ENCODE measurements at places on chromosomes 6 and 20.
A peak's percentile ranks its signal among the peaks of the same experiment; 100 is the strongest.

DNA sequence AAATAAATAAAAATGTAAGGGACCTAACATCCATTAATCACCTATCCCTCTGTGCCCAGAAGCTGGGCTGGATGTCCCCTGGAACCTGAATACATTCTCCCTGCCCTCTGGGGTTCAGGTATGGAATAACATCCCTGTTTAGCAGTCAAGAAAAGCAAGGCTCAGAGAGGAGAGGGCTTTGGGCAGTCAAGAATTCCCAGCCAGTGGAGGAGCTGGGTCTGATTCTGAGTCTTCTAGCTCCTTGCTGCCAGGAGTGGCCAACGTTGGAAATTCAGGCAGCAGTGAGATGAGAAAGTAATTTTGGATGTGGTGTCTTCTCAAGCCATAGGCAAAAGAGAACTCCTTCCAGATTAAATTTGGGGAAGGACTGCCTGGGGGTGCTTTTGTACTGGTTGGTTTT lies 42.6 kb upstream of the ZNFX1 start:
- peak; percentile 60 for DNase-seq

DNA sequence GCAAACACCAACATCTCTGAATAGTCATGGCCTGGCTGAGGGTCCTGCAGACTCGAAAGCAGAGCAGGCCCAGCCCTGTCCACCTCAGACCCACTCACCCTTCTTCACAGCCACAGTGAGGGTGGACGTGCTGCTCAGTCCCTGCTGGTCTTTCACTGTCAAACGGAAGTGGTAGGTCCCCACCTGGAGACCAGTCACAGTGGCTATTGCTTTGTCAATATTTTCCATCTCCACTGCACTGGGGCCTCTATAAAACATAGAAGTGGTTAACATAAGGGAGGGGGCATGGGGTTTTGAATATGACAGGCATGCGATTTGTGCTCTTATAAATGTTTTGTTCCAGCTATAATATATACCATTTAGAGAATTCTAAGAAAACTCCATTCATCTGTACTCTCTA lies 73.9 kb downstream of the ALDH5A1 start:
- no peak for DNase-seq

DNA sequence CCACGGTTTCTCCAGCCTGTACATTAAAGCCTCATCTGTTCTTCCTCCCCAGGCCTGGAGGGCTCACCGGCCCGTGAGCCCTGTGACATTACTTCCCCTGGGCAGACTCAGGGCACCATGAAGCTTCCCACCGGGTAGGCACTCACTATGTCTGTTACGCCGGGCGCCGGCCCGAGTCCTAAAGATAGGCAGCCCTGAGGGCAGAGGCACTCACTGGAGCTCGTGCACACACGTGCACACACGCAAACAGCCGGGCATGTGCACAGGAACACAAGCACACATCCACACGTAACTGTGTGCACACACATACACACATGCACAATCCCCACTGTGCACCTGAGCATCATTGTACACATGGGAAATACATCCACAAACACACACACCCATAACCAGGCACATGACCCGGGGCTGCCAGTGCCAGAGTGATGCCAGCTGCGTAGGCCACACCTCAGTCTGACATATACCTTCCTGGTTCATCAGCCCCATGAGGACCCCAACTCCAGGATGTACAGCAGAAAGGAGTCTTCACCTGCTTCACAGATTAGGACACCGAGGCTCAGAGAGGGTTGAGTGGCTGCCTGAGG lies 83.7 kb downstream of the YTHDF1 start:
- no peak for DNase-seq

DNA sequence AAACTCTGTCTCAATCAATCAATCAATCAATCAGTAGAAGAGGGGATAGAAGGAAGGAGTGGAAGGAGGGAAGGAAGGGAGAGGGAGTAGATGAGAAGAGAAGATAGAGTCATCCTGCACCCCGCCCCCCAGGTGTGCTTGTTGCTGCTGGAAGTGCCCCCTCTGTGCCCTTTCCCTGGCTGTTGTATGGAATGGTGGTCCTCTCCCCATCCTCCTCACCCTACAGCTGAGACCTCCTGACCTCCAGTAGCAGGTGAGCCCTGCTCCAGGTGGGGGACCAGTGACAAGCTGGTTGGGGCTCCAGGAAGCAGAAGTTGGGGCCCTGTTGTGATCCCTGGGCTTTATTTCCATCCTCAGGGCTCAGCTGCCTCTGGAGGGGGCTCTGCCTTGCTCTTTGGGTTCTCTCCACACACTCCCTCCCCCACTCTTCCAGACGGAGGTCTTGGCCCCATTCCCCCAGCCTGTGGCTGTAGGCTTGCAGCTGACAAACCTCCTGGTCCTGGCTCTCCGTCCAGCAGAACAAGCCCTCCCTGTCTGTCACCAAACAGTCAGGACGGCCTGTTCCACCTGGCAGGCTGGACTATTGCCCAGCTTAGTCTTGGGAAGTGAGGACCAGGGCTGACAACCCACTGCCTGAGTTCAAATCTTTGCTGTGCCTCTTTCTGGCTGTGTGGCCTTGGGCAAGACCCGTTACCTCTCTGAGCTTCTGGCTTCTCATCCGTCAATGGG lies 26.0 kb upstream of the SCRT2 start:
- no peak for DNase-seq

DNA sequence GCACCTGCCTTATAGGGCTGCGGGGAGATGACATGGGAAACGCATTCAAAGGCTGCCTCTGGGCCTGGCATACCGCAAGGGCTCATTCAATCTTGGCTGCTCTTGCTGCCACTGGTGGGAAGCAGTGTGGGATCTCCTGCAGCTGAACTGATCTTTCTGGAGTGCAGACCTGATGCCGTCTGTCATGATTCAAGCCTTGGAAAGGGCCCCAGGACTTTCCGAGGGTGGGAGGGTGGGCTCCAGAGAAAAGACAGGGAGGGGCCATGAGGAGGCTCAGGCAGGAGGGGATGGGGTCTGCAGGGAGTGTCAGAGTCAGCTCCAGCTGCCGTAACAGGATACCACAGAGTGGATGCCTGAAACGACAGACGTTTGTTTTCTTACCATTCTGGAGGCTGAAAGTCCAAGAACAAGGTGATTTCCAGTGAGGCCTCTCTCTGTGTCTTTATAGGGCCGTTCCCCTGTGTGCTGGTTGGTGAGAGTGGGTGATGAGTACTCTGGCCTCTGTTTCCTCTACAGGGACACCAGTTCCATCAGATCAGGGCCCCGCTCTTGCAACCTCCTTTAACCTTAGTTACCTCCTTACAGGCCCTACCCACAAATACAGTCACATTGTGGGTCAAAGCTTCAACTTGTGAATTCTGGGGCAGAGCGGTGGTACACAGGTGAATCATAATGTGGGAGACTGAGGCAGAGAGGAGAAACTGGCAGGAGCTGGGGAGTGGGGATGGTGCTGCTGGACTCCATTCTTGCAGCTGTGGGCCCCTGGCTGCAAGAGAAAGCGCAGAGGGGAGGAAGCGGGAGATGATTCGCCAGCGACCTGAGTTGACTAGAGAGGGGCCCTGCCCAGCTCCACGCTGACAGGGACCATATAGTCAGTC lies 148.4 kb downstream of the SYCP2 start:
- no peak for DNase-seq

- DNase-seq = no peak
Measured at GRCh38 chr20:25054096-25054820, 3.7 kb downstream of the ACSS1 start.

DNA sequence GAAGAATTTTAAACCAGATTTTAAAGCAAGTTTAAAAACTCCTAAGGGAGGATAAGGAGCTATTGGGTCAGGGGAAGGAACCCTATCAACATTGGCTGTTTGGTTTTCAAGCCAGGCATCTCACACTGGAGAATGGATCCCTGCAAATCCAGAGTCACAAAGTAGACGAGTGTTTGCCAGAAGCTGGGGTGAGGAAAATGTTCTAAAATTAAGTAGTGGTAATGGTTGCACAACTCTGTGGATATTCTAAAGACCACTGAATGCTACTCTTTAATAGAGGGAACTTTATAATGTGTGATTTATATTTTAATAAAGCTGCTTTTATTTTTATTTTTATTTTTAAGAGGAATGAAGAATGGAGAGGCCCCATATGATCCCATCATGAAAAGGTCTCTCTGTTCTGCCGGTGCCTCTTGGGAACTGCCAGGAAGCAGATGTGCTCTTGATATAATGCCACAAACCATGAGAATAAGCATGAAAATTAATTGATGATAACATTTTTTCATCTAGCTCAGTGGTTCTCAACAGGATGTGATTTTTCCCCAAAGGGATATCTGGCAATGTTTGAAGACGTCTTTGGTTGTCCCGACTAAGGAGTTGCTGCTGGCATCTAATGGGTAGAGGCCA lies 379.0 kb upstream of the CNR1 start:
- DNase-seq = no peak

DNA sequence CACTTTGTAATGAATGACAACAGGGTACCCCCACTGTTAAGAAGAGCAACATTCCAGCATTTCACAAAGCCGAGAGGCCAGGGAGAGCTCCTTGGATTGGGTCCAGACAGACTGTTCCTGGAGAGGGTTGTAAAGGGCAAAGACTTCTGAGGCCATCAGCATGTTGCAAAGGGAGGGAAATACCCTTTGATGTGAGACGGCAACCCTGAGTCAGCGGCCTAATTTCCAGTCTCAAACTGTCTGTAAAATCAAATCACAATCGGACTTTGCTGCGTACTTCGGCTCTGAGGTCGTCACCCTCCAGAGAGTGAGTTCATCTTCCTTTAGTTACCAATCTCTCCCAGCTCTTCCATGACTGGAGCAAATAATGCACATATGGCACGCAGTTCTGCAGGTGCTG lies 101.0 kb upstream of the DTNBP1 start:
- DNase-seq = peak; percentile 21
